ENCODE measurements at places on chromosomes 1 and 21. TPM values are rescaled to one million over a fixed set of nuclear protein-coding genes. Genes with fewer than 3 reads are reported as not detected.

The BARHL2 gene
- total RNA-seq, result not detected

The MUTYH gene
- total RNA-seq, result 10.7 TPM

The LHX8 gene
- total RNA-seq, result not detected

The TNNT2 gene
- not detected for total RNA-seq

The KRTAP19-1 gene
- not detected for total RNA-seq

Data from regular cardiac myocyte (primary cell).